Smooth muscle cell of the umbilical artery (primary cell): ENCODE measurements at places on chromosomes 11 and 22. TPM values are rescaled to one million over a fixed set of nuclear protein-coding genes. Genes with fewer than 3 reads are reported as not detected.

Gene CADM1
- 8.4 and 65.3 TPM in 2 replicates for total RNA-seq

Gene OR2AT4
- not detected in 2 replicates for total RNA-seq

Gene SLC5A4
- 0.05 TPM in 1 of 2 replicates, not detected in the other for total RNA-seq

Gene CHADL
- 0.97 and 3.0 TPM in 2 replicates for total RNA-seq

Gene AMOTL1
- 38.6 and 77.3 TPM in 2 replicates for total RNA-seq

Gene FOLR2
- total RNA-seq = not detected in 2 replicates

Gene TLCD5
- 14.0 and 15.8 TPM in 2 replicates for total RNA-seq

Gene FGF3
- not detected in 2 replicates for total RNA-seq

Gene CNIH2
- 0.37 TPM in 1 of 2 replicates, not detected in the other for total RNA-seq

Gene ZP1
- 0.60 and 6.8 TPM in 2 replicates for total RNA-seq

Gene CD6
- not detected in 2 replicates for total RNA-seq

Gene PPFIBP2
- 6.8 and 9.3 TPM in 2 replicates for total RNA-seq

Gene CRYBA4
- not detected in 2 replicates for total RNA-seq
